ENCODE measurements at places on chromosomes 12 and 14. TPM values are rescaled to one million over a fixed set of nuclear protein-coding genes. Genes with fewer than 3 reads are reported as not detected.

LTBP2 gene
- 93.0 TPM for total RNA-seq

GNB3 gene
- total RNA-seq = 7.1 TPM

GRCh38 chr12:98084391-98084790 is 431.0 kb upstream of the TMPO start:
- DNase-seq = no peak

GRCh38 chr12:67434671-67435370 is 165.7 kb downstream of the CAND1 start:
- DNase-seq = no peak

DNA sequence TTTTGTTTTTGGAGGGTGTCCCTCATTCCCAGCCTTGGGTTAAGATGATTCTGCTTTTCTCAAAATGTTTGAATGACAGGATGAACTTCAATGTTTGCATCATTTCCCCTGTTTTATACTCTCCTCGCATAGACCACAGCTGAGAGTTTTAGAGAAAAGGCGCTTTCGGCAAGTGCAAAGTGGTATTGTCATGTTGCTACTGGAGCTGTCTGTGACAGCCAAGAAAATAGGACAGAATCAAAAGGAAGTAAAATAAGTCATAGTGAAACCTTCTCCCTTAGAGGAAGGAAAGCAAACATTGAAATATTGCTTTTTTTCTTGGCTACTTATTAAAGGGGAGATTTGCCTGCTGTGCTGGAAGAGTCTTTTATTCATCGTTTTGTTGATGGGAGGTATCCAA is 33.5 kb upstream of the ARHGAP5 start:
- DNase-seq = no peak

DNA sequence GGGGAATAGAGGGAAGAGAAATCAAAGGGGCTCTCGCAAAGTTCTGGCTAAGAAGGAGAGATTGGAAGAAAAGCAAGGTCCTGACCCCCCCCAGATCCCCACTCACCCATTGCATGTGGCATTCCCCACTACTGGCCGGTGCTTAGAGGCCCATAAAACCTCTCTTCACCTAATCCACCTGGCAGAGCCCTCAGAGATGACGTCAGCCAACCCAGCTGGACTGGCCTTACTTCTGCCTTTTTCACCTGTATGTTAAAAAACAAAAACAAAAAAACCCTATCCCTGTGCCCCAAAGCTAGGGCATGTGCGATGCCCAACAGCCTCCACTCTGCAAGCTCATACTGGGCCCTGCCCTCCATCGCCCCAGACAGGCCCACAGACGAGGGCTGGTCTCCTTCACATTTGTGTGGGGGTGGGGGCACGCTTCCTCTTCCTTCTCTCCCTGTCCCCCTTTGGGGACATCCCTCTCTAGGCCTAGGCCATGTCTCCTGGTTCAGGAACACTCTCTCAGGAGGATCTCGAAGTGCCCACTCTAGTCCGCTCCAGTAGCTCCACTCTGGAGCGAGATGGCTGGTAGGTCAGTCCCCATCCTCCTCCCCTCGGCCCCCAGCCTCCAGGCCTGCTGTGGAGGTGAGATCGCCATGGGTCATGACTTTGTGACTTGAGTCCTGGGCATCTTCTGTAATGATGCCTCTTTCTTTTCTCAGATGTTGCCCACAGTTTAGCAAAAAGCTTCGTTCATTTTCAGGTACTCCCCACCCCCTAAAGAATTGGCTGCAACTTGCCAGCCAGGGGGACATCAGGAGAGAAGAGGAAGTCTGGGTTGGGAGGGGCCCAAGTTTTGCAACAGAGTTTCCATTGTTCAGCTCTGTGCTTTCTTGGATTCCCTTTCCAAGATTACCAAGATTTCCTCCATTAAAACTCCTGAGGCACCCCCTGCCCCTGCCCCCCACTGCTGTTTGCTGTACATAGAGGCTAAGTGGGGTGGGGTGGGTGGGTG is 37.0 kb downstream of the FIGNL2 start:
- no peak for DNase-seq

GRCh38 chr14:92937051-92937937 is 14.3 kb downstream of the CHGA start:
- DNase-seq = no peak

DNA sequence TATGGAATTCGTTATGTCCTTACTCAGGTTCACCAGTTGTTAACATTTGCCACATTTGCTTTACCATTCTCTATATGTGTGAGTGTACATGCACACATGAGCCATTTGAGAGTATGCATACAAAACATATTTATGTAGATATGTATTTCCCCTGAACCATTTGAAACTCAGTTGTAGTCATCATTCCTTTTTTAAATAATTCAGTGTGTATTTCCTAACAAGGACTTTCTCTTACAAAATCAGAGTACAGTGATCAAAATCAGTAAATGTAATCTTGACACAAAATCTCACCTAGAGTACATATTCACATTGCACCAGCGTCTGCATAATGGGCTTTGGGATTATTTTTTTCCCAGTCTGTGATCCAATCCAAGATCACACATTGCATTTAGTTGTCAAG is 384.9 kb downstream of the DIO2 start:
- no peak for DNase-seq

- no peak for DNase-seq
Observed at GRCh38 chr12:53327435-53328042, 6.1 kb upstream of the AAAS start.

GRCh38 chr12:90572778-90573177 is 382.2 kb downstream of the CCER1 start:
- DNase-seq = no peak

- no peak for DNase-seq
Observed at GRCh38 chr12:131941987-131942341, 7.8 kb upstream of the EP400 start.

INHBE gene
- not detected for total RNA-seq

HECTD1 gene
- total RNA-seq = 193 TPM

KRT74 gene
- not detected for total RNA-seq

- no peak for DNase-seq
Observed at GRCh38 chr14:90678846-90679362, 137.3 kb downstream of the TTC7B start.

NACA gene
- 690 TPM for total RNA-seq

GRCh38 chr14:75049731-75050201 is 1.5 kb downstream of the MLH3 start:
- DNase-seq = no peak

DNA sequence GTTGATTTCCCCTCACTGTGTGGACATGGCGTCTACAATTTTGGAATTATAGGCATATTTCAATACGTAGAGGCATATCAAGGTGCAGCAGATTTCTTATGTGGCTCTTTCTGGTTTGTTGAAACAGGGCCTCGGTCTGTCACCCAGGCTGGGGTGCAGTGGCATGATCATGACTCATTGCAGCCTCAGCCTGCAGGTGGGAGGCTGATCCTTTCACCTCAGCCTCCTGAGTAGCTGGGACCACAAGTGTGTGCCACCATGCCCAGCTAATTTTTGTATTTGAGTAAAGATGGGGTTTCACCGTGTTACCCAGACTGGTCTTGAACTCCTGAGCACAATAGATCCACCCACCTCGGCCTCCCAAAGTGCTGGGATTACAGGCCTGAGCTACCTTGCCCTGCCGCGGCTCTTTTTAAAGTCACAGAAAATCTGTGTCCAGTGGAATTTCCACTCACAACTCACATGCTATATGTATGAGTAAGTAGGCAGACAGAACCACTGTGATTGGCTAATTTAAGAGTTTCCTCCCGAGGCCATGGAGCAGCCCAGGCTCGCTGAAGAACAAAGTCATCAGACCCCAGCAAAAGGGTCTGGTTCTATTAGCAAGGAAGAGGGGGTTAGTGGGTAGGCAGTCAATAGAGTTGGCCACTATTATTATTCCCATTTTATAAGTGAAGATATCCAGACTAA is 9.1 kb downstream of the GNG2 start:
- no peak for DNase-seq

- no peak for DNase-seq
Observed at GRCh38 chr12:2169489-2169888, 116.7 kb downstream of the CACNA1C start.

- no peak for DNase-seq
Observed at GRCh38 chr12:25592725-25593495, 39.8 kb upstream of the LMNTD1 start.

GRCh38 chr12:82357845-82358199 is 365 bp downstream of the CCDC59 start:
- no peak for DNase-seq

GRCh38 chr14:91399868-91400640 is 17.6 kb downstream of the CCDC88C start:
- DNase-seq = no peak

DNA sequence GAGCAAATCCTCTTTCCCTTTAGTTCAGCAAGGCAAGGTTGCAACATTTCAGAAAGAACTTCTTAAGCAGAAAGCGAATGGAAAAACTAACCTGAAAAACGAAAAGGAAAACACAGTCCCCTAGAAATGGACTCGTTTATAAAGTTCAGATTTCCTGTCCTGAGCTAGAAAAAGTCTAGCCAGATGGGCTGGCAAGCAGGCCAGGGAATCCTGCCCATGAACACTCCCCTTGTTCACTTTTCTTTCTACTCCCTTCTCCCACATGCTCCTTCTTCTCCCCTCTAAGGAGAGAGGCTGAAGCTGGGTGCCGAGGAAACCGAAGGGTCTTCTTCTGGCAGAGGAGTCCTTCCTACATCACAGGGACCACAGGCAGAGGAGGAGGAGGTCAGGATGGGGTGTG is 27.1 kb downstream of the LTBP2 start:
- DNase-seq = no peak

SYCP3 gene
- not detected for total RNA-seq

KRT75 gene
- not detected for total RNA-seq

DNA sequence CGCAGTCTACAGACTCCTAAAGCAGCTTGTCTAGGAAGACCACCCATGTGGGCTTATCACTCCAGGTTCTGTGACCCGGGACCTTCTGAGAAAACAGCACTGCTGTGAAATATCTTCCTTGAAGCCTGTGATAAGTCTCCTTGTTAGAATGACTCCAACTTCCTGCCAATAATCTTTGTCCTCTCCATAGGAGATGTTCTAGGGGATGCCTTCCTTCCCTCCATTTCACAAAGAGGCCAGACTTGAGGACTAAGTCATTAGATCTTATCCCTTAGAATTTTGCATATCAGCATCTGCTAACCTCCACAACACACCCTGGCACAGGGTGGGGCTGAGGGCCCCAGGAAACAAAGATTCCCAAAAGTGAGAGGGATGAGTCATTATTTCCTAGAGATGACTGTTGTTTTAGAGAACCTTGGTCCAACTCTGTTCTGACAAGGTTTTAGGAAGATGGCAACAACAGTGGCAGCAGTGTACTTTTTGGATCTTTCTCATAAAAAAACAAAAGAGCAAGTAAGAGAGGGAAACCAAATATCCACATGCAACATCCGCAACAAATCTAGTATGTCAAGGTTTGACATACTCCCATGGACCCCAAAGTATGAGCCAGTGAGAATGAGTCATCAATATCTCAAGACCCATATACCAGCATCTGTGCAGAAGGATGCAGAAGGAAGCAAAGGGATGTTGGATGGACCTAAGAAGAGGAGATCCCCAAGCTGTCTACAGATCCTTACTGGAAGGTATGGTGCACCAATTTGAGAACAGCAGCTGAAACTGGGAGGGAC is 6.0 kb downstream of the LTB4R start:
- no peak for DNase-seq

GRCh38 chr12:116675339-116676107 is 62.3 kb downstream of the SPRING1 start:
- no peak for DNase-seq

DNA sequence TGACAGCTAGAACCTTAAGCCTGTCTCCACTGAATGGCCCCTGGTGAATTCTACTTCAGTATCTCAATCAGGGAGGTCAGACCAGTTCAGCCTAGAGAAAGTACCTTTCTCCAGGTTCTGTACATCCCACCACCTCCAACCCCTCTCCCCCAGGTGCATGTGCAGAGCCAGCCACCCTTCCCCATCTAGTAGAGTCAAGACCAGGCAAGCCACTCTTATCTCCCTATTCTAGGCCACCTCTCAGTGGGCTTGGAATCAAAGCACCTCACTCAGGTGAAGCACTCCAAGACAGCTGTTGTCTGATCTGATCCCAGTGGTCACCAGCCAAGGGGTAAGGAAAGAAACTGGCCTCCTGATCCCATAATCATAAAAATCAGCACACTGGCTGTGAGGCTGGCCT is 340.9 kb downstream of the BCL11B start:
- DNase-seq = peak; percentile 13

- DNase-seq = no peak
Observed at GRCh38 chr12:66387117-66387516, 84.8 kb downstream of the HELB start.

SCN8A gene
- 1.5 TPM for total RNA-seq

SLC10A1 gene
- not detected for total RNA-seq

DNA sequence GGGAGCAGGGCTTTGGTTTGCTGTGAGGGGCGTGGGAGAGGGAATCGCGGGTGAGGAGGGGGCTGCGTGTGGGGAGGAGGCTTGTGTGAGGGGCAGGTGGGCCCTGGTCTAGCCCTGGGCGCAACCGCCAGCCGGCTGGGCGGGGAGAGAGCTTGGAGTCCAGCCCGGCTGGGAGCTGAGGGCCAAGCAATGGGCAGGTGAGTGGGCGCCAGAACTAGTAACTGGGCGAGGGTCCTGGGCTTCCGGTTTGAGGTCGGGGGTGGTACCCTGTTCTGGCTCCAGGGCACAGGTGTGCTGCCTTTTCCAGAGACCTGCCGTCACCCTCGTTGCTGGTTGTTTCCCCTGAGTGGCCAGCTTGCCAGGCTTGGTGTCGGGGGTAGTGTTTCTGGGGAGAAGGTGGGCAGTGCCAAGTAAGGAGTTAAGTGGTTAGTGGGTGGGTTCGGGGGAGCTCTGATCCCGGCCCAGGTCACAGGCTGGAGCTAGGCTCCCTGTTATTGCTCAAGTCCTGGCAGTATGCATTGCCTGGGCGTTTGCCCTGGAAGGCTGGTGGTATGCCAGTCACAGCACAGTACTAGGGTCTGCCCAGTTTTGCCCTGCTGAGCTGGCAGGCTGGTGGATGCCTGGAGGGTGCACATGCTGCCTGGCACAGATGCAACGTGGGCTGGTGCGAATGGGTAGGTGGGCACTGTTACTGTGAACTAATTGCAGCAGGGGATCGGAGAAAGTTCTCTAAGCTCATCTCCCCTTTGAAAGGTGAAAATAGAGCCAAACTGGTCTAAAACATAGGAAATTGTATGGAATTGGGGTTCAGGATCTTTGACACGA is 683 bp downstream of the CIPC start:
- DNase-seq = peak; percentile 81

- DNase-seq = peak; percentile 94
Observed at GRCh38 chr14:52068615-52069306, at the start of gene NID2. NID2 (minus strand) TSS chr14:52069059; CDS start chr14:52068994, 65 bp downstream.

HEATR5A gene
- total RNA-seq = 65.1 TPM

GRCh38 chr12:100591979-100592378 is 18.5 kb downstream of the GAS2L3 start:
- no peak for DNase-seq

DNA sequence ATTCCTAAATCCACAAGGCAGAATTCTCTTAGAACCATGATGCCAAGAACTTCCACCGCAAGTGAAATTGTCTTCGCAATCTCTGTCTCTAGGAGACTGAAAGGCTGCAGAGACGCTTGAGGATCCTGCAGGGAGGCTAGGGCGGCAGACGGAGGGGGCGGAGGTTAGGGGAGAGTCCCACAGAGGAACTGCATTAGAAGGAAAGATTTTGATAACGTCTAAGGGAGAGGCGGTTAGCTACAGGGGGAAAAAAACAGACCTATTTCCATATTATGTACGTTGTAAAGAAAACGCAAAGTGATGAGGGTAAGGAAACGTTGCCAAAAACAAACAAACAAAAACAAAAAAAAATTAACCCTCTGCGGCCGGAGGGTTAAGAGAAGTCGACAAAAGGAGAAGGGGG is 595 bp downstream of the KLHL28 start:
- peak; percentile 77 for DNase-seq

PSME1 gene
- 116 TPM for total RNA-seq

- DNase-seq = no peak
Observed at GRCh38 chr12:45200491-45201043, 15.3 kb upstream of the ANO6 start.

SYNE3 gene
- 75.3 TPM for total RNA-seq
